ENCODE measurements at places on chromosomes 2 and 18.

DNA sequence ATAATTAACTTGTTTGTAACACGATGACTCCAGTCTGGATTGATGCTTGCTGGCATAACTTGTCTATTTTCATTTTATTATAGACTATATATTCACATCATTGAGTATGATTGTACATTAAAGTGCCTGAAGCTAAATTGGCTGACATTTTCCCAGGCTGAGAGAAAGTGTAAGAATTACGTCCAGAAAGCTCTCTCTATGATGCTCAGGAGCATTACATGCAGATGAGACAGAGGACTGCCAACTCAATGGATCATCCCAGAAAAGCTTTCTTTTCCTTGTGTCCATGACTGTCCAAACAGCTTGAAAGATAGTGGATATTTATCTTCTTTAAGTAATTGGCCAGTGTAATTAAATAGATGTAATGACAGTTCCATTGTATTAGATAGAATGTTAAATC is 1372.2 kb upstream of the TMEFF2 start:
- no peak for DNase-seq

DNA sequence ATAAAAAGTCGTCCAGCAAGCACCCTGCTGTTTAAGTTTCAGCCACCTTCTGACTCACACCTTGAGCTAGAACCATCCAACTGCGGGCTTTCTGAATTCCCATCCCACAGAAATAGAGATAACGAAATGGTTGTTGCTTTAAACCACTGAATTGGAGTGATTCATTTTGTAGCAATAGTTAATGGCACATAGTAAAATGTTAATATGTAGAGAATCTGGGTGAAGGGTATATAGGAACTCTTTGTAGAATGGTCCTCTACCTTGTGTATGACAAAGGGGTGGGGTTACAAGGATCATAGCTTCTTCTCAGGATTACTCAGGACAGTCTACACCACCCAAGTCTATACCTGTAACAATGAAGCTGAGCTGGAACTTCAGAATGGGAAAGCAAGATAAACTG is 2.4 kb upstream of the MAPRE3 start:
- DNase-seq, result peak; percentile 21

- DNase-seq, result peak; percentile 56
Measured at GRCh38 chr2:10584843-10585475, 104.8 kb downstream of the NOL10 start.

DNA sequence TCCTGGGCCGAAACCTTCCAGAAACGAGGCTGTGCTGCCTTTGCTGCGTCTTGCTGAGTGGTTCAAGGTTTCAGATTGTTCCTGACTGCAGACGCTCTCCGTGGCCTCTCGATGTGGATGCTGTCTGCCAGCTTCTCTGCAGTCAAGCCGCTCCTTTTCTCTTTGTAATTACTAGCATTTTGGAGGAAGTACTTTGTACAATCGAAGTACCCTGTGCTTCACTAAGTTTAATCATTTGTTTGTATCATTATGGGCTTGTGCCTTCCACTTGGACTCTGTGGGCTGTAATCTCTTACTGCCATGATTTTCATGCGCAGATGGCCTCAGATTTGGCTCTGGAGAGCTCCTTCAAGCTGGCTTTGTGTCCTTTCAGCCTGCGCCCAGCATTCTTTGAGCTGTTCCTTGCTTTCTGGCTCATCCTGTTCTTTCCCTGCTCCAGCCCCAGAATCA is 49.3 kb downstream of the TRAF3IP1 start:
- DNase-seq, result peak; percentile 59

GRCh38 chr18:10477121-10477862 is 22.9 kb downstream of the APCDD1 start:
- no peak for DNase-seq

- peak; percentile 25 for DNase-seq
Measured at GRCh38 chr2:184689638-184690037, 91.3 kb downstream of the ZNF804A start.

DNA sequence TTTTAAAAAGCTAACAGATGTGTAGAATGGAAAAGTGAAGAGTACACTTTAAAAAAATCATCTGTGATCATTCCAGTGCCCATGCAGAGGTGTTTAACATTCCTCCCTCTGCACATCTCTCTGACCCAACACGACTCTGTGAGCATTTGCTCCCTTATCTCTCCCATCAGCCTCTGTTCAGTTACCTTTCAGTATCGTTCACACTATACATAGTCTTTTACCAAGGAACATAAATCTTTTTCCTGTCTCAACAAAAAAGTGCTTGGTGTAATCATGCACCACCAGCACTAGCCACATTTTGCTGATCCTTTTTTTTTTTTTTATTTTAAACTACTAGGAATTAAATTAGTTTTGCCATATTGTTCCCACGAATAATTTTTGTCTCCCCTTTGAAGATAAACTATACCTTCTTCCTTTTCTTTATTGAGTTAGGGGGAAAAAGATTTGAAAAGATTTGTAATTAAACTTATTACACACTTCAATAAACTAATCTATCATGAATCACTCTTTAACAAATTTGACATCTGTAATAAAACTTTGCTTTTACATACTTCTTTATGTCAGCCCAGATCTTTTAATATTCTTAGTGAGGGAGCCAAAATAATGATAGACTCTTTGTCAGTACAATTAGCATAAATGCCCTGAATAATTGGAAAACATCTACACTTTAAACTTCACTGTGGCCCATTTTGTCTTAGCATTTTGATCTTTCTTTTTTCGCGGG is 489.8 kb upstream of the FANCL start:
- no peak for DNase-seq

DNA sequence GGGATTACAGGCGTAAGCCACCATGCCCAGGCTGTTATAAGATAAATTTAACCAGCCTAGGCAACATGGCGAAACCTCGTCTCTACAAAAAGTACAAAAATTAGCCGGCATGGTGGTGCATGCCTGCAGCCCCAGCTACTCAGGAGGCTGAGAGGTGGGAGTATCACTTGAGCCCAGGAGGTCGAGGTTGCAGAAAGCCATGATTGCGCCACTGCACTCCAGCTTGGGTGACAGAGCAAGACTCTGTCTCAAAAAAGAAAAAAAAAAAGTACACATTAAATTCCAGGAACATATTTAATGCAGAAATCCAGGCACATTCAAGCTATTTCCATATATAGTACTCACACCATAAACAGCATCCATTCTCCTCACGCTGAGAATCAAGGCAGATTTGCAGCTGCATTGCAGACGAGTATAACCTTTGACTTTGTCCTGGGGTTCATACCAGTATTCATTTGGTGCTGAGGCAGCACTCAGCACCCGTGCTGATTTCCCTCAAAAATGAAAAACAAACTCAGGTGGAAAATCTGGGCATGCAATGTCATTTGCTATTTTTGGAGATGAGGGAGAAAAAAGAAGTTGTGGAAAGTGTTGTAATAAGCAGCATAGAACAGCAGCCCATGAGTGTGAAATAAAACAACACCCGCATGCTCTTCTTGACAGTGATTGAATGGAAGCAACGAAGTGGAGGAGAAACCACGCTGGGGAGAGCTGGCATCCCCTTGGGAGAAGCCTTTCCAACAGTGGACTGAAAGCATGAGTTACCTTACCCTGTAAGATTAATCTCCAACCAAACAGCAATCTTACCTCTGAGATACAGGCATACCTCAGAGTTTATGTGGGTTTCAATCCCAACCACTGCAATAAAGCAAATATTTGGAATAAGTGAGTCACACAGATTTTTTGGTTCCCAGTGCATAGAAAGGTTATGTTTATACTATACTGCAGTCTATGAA is 46.8 kb upstream of the ANXA4 start:
- DNase-seq, result peak; percentile 84

- DNase-seq, result no peak
Measured at GRCh38 chr18:40346146-40346545, 1608.9 kb upstream of the PIK3C3 start.

GRCh38 chr2:119758881-119759450 is 756 bp upstream of the PTPN4 start:
- DNase-seq, result no peak

- DNase-seq, result no peak
Measured at GRCh38 chr2:196437626-196438025, 201.9 kb upstream of the CCDC150 start.

DNA sequence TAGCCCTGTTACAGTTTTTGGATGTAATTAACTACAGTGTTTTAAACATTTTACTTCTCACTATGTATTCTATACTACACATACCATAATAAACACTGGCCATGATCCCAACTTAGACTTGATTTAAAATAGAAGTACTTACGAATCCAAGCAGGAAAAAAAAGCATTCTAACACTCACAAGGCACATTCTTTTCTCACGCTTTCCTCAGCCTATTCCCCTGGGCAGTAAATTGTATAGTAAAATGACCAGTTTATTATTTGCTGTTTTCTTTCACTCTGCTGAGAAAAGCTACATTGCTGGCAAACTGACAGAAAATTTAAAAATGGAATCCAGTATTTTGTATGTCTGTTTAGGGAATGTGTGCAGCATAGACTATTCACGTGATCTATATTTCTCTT is 2.8 kb upstream of the TANC1 start:
- no peak for DNase-seq

DNA sequence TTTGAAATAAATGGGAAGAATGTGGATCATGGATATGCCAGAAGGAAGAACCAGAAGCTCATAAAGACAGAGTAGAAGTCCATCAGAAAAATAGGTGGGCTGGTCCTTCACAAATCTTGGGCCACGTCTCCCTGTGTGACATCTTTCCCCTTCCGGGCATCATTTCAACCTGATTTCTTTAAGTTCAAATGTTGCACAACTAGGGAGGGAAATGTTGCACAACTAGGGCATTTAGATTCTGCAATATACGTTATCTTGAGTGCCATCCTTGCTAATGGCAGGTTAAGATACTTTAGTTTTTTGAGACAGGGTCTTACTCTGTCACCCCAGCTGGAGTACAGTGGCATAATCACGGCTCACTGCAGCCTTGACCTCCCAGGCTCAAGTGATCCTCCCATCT is 129.6 kb downstream of the CERS6 start:
- DNase-seq, result no peak

- DNase-seq, result peak; percentile 7
Measured at GRCh38 chr2:176461098-176461808, 192.0 kb downstream of the MTX2 start.

GRCh38 chr2:11393711-11394236 is 49.3 kb upstream of the ROCK2 start:
- DNase-seq, result peak; percentile 73

- peak; percentile 30 for DNase-seq
Measured at GRCh38 chr2:206112846-206113547, 27.0 kb upstream of the INO80D start.

GRCh38 chr2:199466692-199467065 is 8.9 kb upstream of the SATB2 start:
- no peak for DNase-seq

DNA sequence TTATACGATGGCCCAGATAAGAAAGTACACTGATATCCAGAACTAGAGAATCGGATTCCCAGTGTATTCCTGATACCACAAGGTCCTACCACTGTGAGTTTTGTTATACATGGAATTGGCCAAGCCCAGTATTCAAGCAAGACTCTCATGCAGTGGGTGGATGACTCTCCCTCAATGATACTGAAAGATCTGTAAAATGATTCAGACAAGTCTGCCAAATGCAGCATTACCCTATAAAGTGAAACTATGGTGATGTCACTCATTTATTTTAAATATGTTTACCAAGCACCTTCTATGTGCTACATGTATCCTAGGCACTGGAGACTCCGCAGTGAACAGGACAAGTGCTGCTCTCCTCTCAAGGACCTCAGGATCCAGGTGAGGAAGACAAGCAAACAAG is 22.6 kb downstream of the MYO5B start:
- no peak for DNase-seq

GRCh38 chr2:11988691-11989353 is 242.4 kb downstream of the LPIN1 start:
- DNase-seq, result peak; percentile 54

GRCh38 chr18:26863122-26863879 is 2.2 kb downstream of the AQP4 start:
- no peak for DNase-seq

GRCh38 chr2:149617476-149617875 is 29.9 kb upstream of the MMADHC start:
- DNase-seq, result peak; percentile 57

Data from fibroblast of the aortic adventitia (primary cell).